ENCODE measurements at places on chromosomes 16 and 17.

DNA sequence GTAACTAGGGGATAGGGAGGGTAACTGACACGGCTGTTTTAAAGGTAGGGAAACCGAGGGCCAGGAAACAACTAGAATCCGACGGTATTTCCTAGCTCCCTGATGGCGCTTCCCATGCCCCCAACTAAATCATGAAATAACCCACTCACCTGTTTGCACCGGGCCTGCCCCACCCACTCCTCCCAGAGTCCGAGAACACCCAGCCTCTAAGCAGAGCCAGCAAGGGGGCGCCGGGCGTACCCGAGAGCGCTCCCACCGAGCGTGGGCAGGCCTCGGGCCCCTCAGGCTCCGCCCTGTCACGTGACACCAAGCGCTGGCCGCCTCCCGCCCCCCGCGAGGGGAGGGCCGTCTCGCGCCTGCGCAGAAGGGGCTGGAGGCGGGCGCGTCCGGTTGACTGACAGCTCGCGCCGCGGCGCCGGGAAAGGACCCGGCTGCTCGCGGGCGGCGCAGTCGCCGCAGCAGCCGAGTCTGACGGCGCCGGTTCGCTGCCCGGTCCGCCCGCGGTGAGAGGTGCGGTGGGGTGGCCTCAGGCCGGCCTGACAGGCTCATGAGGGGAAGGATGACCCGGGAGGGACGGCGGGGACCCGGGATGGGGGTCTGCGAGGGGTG lies at the start of gene KIAA0513:
Gene KIAA0513, plus strand, starts transcription at position 447 of the 609 bp plus-strand sequence. CDS start 39,277 bp downstream, outside the sequence.
- peak; percentile 96 for DNase-seq

GRCh38 chr17:29650396-29650795 lies 27.7 kb upstream of the CORO6 start:
- DNase-seq, result no peak

DNA sequence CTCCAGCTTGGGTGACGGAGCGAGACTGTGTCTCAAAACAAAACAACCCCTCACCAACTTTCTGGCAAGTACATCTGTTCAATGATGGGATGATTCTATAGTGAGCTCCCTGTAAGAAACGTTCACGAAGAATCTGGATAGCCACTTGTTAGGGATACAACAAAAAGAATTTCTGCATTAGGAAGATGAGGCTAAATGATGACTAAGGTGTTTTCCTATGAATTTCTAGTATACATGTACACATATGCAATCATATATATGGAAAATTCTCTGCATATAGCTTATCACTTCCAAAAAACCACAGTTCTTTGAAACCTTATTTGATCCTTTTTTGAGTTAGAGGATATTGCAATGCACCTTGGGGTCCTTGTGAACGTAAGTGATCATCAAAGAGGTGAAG lies 64.4 kb upstream of the CLEC18A start:
- DNase-seq, result no peak

- no peak for DNase-seq
Observed at GRCh38 chr16:17723531-17724134, 252.9 kb upstream of the XYLT1 start.

GRCh38 chr17:14605267-14605599 lies 304.4 kb downstream of the HS3ST3B1 start:
- DNase-seq, result no peak

GRCh38 chr16:67672739-67673662 lies 6.4 kb downstream of the C16orf86 start:
- DNase-seq, result peak; percentile 56
